ENCODE measurements at places on chromosomes 2 and 18.

- no peak for DNase-seq
Observed at GRCh38 chr18:11520536-11520935, 88.9 kb upstream of the SLC35G4 start.

- DNase-seq = no peak
Observed at GRCh38 chr18:68397241-68398035, 317.5 kb downstream of the TMX3 start.

DNA sequence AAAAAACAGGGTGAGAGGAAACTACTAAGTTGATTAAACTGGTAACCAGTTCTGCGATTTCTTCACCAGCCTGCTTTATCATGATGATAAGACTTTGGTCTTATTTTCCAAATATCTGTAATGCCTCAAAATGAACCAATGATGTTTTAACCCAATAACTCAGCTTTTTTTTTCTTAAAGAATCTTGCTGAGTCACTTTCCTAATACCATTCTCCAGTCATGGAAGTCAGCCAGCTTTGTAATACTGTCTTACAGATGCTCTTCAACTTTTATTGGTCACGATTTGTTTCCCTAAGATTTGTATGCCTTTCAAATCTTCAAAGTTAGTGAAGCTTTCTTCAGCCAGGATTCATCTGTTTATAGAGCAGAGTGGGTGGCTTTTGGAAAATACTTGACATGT, 47.7 kb upstream of the SMIM21 start:
- no peak for DNase-seq

DNA sequence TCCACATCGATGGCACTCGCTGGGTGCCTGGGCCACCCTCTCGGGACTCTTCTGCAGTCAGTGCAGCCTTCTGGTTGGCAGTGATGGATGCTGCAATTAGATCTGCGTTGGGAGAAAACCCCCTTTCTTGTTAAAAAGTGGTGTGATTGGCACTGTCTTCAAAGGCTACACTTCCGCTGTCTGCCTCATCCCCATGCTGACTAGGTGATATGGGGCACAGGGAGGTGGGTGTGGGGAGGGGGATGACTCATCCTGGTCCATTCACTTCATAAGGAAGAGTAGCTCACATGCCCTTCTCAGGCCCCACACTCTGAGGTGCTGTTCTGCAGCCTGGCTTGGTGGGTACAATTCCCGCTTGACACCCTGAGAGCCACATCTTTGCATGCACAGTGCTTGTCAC, 77.4 kb downstream of the THNSL2 start:
- DNase-seq = no peak

GRCh38 chr2:206105541-206105940, 19.6 kb upstream of the INO80D start:
- DNase-seq = no peak

- no peak for DNase-seq
Observed at GRCh38 chr2:38797250-38797676, 19.3 kb downstream of the GEMIN6 start.

DNA sequence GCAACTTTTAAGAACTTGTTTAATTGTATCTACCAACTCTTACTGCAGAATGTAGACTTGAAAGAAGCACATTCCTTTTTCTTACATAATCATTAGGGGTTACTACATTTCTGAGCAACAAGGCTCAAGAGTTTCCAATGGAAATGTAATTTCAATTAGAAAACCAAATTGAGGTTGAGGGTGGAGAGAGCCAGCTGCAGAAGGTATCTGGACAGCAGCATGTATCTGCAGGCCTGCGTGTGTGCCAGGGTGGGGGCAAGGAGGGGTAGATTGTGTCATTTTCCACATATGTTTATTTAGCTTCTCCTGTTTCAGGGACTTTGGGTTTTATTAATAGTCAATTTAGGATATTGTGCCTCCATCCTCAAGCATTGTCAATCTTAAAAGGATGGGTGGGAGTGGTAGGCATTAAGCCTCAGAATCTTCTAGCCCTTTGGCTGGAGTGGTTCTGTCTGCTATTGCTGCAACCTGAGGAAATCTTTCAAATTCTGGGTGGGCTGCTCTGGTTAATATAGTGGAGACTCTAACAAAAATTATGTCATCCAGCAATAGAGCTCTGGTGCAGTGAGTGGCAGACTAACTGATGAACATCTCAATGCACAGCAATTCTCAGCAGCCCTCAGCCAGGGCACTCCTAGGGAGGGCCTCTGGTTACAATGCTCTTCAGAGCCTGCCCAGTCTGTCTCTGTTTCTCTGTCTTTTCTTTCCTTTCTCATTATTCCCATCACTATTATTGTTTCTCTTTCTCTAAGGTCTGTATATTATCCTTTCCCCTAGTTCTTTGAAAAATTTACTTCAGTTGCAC, 151.4 kb downstream of the RPIA start:
- DNase-seq = no peak

DNA sequence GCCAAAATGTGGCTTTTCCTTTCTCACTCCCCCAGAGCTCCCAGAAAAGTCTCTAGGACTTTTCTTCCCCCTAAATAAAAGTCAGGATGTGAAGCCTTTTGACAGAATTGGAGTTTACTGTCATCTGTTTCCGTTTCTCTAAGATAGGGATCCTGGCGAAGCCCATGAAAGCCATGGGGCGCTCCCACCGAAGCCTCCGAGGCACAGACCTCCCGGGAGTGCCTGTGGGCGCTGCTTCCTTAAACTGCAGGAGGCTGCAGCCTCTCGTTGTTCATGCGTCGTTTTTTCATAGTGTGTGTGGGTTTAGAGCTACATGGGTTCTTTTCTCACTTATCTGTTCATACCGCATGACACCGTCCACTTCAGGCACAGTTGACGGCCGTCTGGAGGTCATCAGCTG, 56.8 kb downstream of the ASAP2 start:
- DNase-seq = no peak

DNA sequence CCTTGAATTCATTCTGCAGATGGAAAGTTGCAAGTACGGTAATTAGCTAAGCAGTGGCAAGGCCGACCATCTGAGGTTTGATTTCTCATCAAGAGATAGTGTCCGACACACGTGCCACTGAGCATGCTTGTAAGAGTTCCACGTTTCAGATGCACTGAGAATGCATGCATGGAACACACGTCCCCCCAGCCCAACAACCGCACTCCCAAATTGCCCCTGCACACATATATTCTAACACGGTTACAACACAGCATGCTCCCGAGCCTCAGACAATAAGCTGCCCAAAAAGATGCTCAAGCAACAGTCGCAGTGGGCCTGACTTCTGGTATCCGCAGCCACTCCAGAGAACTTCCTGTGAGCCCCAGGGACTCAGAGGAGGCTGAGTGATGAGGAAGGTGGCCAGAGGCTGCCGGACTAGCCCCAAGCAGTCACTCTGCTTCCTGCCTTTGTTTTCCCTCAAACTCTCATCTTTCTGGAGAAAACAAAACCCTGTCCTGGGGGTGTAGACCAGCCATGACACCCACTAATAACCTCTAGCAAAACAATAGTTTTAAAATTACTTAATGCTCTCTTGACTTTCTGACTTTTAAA, 204.0 kb downstream of the TGIF1 start:
- DNase-seq = no peak

DNA sequence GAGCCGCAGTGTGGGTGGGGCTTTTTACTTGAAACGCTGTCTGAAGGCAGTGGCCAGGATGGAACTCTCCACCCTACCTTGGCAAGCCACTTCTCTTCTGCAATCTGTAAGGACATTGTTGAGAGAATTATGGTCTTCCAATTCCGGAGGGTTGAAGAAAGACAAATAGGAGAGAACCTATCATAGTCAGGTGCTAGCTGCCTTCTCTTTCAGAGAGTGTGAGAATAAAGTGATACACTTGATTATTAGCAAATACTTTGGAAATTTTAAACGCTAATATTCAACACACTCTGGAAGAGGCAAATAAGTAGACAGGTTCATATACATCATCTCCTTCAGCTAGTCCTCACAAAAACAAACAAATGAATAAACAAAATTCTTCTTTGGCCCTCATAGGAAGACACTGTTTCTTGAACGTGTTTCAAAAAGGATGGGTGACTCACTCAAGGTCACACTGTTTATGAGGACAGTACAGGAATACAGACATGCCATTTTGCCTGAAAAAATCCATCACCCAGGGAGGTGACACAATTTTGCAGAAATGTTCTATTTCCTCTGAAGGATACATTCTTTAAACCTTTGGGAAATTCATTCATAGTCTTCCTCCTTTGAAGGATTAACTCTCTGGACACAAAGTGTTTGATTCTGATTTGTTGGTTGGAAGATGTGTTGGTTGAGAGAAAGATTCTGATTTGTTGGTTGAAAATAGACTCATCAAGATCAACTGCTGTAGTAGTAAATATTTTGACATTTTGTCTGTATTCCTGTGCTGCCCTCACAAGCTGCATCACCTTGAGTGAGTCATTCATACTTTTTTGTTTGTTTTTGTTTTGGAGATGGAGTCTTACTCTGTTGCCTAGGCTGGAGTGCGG, 2.2 kb upstream of the IL1RN start:
- no peak for DNase-seq

GRCh38 chr2:67054728-67055127, 342.4 kb upstream of the ETAA1 start:
- no peak for DNase-seq

DNA sequence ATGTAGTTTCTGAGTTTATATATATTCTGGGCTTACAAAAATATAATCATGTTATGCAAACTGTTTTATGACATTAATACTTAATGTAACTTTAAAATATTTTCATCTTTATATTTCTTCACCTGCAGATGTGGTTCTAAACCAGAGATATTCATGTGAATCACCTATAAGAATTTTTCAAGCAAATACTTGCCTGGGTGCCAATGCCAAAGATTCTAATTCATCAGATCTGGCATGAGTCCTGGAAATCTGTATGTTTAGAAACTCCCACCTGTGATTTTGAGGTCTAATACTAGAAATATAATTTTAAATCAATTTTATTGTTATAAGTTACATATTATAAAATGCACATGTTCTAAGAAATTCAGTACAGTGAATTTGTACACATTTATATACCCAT, 19.9 kb upstream of the DNAH6 start:
- no peak for DNase-seq

GRCh38 chr2:53998834-53999233, 28.0 kb upstream of the PSME4 start:
- no peak for DNase-seq

GRCh38 chr18:25896178-25896780, 194.1 kb downstream of the SS18 start:
- no peak for DNase-seq

Data from cerebellar nuclear complex (tissue), 1 donor.